SIG-M5 (cell line): ENCODE measurements at places on chromosomes 13 and 19.

GRCh38 chr13:95870421-95870820, 182.8 kb downstream of the UGGT2 start:
- DNase-seq: no peak

DNA sequence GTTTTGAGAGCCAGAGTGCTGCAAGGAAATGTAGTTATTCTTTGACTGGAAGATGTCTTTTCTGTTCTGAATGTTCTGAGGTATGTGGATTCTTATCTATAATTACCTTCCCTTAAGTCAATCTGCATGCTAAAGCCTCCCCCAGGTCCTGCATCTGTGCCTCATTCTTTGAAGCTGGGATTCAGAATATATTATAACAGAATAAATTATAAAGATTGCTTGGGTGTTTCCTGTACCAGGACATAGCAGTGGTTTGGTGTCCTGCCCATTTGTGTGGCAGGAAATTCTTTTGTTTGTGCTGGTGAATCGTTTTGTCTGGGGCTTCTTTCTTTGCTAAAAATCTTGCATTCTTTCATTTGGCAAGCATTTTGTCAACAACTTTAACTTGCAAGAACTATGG, 60.2 kb downstream of the ITGBL1 start:
- DNase-seq: no peak

DNA sequence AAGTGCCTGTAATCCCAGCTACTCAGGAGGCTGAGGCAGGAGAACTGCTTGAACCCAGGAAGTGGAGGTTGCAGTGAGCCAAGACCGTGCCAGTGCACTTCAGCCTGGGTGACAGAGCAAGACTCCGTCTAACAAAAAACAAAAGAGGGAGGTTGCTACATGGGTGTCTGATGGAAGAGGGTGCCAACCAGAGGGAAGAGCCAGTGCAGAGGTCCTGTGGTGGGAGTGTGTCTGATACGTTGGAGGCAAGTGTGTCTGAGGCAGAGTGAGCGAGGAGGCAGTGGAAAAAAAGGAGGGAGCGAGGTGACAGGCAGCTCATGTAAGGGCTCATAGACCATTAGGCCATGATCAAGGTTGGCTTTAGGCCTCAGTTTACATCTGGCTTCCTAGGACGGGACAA, 6.8 kb downstream of the PDE4A start:
- no peak for DNase-seq

- no peak for DNase-seq
These were observed 58.5 kb downstream of the CCDC70 start for GRCh38 chr13:51920267-51920666.

DNA sequence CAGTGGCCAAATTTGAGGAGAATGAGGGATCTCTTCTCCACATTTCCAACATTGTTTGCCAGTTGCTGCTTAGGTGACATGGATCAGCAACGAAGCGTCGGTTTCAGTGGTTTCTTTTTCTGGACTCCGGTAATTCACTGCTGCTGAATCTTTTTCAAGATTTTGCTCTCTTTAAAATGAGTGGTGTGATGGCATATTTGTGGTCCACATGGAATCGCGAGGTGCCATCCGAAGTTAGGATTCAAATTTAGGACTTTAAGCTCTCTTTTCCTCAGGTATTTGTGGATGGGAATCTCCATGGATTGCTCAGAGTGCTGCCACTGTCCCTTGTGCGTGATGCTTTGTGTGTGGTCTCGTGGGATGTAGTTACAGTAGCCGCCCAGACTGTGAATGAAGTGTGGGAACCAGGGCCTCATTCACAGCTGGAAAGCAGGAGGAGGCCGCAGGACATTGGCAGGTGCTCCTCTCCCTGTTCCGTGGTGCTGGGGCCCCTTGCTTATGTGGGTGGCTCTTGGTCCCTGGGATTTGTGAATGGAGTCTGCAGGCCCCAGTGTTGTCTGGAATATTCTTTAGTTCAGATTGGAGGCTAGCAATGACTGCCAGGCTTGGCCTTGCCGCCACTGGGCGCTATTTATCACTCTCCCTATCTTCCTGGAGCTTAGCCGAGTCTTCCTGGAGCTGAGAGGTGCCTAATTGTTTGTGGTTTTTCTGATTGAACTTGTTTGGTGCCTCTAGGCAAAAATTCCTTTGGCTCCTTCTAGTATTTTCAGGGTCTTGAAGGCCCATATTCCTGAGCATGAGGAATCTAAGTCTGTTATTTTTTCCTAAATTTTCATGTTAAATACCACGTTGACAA, 1.5 kb downstream of the ILF3 start:
- no peak for DNase-seq

DNA sequence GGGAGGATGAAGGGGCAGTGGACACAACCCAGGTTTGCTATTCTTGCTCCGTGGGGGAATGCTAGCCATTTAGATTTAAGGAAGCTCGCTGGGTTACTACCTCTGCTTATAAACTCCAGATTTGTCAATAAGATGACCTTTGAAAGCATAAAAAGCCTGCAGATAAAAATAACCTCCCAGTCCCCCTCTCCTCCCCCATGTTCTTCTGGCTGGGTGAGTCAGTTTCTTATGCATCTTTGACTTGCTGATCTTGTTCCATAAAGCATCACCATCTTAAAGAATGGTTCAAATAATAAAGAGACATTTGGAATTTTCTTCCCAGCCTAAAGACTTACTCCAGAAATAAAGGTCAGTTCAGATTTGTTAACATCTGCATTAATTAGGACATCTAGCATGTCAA, 118.3 kb upstream of the RNF113B start:
- no peak for DNase-seq

GRCh38 chr19:45205810-45206209, 27.2 kb downstream of the BLOC1S3 start:
- no peak for DNase-seq

DNA sequence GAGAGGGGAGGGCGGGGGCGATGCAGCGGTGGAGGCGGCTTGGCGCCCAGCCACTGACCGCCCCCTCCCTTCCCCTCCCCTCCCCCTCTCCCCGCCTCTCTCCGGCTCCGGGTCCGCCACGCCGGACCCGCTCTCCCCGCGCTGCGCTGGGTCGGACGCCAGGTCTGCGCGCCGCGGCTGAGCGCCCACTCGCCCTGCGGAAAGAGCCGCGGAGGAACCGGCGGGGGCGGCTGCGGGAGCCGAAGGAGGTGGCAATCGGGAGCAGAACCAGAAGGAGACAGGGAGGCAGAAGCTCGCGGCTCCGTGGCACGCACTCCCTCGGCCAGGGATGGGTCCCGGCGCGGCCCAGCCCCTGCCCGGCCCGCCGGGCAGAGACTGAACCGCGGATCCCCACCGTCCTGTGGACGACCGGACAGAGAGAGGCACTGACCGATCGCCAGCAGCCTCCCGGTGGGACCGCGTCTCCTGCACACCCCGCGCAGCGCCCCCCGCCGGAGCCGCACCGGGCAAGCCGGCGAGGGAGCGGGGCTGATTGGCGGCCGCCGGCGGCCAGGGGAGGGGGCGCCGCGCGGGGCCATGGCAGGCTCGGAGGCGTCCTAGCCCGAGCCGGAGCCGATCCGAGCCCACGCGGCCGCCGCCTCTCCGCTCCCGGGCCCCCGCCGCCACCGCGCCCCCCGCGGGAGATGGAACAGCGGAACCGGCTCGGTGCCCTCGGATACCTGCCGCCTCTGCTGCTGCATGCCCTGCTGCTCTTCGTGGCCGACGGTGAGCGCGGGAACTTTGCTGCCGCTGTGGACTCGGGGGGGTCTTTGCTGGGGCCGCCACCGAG, at the start of gene VSTM2B:
Gene VSTM2B (plus strand): TSS at position 94 of the 829 bp plus-strand sequence. CDS start 590 bp downstream, at position 684.
- DNase-seq: no peak

DNA sequence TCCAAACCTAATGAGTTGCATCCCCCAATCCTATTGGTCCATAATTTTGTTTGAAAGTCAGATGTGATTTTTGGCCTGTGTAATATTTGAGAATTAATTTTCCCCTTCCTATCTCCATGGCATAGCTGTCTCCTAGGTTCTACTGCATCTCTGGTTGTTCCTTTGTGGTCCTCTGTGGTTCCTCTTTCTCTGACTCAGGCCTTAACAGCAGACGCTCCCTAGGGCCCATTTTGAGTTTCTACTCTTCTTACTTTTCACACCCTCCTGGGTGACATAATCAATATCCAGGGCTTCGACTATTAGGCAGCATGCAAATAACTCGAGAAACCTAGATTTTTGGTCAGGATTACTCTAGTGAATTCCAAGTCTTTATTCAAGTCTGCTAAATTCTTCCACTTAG, 160.7 kb downstream of the RFC3 start:
- no peak for DNase-seq

- DNase-seq: no peak
These were observed 24.3 kb downstream of the GPX4 start for GRCh38 chr19:1128106-1128505.

DNA sequence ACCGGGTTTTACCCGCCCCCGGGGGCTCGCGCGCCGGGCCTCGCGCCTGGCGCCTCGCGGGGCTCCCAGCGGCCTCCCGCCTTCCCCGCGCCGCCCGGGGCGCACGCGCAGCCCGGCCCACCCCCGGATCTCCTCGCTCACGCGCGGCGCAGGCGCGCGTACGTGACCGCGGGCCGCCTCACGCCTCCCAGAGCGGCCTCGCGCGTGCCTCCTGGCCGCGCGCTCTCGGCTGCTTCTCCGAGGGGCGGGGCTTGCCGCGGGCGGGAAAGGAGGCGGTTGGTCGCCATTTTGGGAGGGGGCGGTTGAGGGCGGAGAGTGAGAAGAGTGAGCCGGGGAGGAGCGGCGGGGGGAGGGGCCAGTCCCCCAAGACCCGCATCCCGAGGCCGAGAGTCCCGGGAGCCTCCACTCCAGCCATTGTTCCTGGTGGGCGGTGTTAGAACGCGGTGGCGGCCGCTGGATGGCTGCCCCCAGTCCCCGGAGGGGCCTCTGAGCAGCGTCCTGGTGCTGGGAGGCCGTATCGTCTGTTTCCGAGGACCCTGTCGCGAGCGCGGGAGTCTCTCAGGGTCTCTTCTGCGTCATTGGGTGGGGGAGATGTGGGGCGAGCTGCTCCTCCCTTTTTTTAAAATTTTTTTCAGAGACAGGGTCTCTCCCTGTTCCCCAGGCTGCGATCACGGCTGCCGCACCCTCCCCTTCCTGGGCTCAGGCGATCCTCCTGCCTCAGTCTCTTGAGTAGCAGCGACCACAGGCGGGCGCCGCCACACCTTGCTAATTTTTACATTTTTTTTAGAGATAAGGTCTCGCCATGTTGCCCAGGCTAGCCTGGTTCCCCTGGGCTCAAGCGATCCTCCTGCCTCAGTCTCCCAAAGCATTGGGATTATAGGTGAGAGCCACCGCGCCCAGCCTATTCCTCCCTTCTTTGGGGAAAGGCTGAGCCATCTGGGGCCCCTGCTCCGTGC, at the start of gene ZNF541:
Gene ZNF541 (minus strand): TSS at position 78 of the 956 bp plus-strand sequence. CDS start 17,292 bp downstream, outside the sequence.
- no peak for DNase-seq

GRCh38 chr19:29625186-29625651, 19.1 kb downstream of the POP4 start:
- DNase-seq: no peak

DNA sequence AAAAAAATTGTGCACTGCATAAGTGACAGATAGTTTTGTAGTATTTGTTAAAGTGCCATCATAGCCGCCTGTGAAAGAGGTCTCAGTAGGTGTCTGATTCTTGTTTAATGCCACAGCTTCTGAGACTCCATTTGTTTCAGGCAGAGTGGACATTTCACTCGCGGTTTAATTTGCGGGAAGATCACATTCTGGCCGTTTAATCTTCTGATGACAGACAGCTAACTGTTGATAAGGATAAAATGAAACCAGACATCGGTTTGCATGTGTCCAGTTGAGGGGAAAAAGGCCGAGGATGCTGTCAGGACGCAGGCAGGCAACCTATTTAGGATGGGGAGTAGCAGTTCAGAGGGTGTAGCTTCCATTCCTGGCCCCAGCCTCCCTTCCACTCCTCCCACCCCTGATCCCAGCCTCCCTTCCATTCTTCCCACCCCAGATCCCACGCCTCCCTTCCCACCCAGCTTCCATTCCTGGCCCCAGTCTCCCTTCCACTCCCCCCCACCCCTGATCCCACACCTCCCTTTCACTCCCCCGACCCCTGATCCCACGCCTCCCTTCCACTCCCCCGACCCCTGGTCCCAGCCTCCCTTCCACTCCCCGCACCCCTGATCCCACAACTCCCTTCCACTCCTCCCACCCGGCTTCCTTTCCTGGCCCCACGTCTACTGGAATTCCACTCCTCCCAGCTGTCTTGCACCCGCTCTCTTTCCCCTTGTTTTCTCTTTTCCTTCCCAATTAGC, 23.8 kb downstream of the ATP11A start:
- DNase-seq: no peak

GRCh38 chr13:35996360-35996759, 134.8 kb downstream of the DCLK1 start:
- DNase-seq: no peak

- no peak for DNase-seq
These were observed 99.7 kb downstream of the SPACA7 start for GRCh38 chr13:112475889-112476288.

DNA sequence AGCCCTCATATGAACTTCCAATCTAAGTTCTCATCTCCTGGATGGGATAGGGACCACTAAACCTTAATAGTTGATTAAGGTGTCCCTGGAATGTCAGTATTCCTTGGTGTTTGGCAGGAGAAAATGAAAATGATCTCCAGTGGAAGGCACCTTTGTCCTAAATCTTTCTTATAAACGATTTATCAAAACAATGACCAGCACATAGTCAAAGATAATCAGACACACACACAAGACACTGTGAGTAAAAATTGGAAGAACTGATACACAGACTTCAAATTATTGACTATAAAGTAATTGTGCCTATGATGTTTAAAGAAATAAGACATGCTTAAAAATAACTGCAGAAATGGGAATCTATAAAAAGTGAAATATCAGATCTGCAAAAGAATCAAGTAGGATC, 13.7 kb downstream of the CEBPA start:
- no peak for DNase-seq

- no peak for DNase-seq
These were observed 8.2 kb downstream of the SMIM24 start for GRCh38 chr19:3471954-3472655.
